Posterior cingulate gyrus (tissue), 11 donors: ENCODE measurements at places on chromosomes 13 and 19.

DNA sequence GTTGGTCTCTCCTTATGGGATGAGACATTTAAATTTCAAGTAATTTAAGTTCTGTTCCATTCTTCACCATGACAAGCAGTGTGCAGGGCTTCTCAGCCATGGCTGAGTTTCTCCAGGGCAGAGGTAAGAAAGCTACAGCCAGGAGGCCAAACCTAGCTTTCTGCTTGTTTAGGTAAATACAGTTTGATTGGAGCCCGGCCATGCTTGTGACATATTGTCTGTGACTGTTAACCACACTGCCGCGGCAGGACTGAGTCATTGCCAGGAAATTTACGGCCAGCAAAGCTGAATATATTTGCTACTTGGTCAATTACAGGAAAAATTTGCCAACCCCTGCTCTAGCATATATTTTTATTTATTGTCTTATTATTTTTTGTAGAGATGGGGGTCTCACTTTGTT, 10.7 kb downstream of the NLRP8 start:
- DNase-seq, result no peak

GRCh38 chr13:94345374-94346195, 133.9 kb downstream of the DCT start:
- no peak for DNase-seq

- no peak for DNase-seq
Measured at GRCh38 chr13:46369506-46370277, 17.4 kb downstream of the RUBCNL start.

DNA sequence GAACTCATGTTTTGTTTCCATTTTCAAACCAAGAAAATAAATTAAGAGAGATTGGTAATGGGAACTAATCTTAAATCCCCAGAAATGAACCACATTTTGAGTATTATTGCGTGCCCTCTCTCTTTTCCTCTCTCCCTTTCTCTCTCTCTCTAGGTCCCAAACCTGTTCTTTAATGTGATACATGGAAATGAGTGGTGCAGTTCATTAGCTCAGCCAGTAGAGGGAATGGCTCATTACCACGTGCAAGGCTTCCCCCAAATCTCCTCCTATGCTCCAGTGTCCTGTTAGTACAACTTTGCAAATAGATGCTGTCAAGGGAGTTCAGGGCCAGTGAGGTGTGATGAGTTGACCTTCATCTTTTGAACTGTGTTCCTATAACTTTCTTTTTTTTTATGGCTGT, 178.4 kb downstream of the FGF9 start:
- DNase-seq, result no peak

DNA sequence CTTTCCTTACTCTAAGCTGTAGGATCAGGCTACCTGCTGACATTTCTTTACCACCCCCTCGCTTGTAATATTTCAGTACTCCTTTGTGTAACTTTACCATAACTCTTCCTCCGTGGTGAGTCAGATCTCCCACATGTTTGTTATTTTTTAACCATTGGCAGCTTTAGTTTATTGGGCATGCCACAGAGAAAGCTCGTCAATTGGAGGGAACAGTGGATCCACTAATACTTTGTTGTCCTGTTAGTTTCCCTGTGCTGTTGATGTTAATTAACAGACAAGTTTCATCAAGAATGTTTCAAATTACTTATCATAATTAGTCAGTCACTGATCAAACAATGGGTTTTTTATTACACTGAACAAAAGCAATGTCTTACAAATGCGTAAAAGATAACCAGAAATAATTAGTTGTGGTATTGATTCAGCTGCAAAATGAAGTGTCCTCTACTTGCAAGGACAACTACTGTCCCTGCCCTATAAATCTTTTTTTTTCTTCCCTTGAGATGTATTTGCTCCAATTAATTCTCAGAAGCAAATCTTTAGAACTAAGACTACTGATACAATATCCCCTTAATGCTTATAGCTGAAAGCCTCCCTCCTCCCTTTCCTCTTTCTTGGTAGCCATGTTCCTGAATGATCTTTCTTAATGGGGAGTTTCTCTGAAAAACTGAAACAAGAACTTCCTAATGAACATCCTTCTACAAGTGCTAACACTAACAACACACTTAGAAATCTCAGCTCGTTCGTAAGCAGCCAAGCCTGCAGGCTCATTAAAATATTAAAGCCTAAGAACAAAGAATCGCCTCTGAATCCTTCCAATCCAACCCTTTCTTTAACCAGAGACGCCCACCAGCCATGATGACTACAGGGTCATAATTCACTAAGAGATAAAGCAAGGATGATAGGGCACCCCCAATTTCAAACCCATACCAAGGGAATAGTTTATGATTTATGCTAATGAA, 22.2 kb downstream of the EFNB2 start:
- no peak for DNase-seq

DNA sequence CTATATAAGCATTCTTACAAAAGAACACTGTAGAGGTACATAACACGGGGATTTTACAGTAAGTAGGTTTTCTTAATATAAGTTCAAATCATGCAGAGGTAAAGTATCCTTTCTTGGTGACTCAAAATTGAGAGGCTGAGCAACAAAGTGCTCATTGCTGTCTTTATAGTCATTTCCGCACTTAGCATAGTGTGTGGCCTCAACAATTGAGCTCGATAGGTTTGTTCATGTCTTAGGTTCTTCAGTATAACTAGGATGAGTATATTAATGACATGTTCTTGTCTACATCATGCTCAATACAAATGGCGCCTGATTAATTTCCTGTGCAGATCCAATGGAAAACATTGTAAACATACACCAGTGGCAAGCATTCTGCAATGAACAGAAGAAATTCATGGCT, 1.4 kb downstream of the WDFY2 start:
- no peak for DNase-seq

- DNase-seq, result no peak
Measured at GRCh38 chr13:29551214-29551613, 44.3 kb downstream of the SLC7A1 start.

GRCh38 chr13:33817513-33817900, 442 bp upstream of the RFC3 start:
- DNase-seq, result no peak

GRCh38 chr13:104270731-104271130, 1204.5 kb upstream of the SLC10A2 start:
- no peak for DNase-seq

GRCh38 chr19:10226376-10227025, 4.6 kb downstream of the S1PR2 start:
- no peak for DNase-seq

DNA sequence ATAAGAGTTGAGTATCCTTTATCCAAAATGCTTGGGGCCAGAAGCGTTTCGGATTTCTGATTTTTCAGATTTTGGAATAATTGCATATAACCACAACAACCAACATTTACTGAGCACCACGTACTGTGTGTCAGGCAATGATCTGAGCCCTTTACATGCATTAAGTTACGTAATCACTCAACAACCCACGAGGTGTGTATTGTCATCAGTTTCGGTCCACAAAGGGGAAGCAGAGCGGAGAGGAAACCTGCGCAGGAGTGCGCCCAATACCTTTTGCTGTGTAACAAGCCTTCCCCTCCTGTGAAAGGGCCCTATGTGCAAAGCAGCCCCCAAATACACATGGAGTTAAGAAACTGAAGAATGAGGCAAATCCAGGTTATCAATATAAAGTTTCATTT, 20.7 kb upstream of the NLRP12 start:
- no peak for DNase-seq

GRCh38 chr19:46935066-46935663, 74.4 kb downstream of the ARHGAP35 start:
- no peak for DNase-seq

DNA sequence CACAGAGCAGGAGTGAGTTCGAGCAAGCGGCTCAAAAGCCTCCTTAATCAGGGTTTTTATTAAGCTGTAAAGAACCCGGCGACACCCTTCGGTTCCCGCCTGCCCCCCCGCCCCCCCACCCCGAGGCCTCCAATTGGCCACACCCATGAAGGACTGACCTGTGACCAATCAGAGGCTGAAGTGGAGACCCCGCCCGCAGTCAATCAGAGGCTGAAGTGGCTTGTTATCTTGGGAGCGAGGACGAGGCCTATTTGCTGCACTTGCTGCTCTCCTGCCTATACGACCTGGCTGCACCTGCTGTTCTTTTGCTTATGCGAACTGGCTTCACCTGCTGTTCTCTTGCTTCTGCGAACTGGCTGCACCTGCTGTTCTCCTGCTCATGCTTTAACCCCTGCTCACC, 844.9 kb downstream of the OLFM4 start:
- no peak for DNase-seq

DNA sequence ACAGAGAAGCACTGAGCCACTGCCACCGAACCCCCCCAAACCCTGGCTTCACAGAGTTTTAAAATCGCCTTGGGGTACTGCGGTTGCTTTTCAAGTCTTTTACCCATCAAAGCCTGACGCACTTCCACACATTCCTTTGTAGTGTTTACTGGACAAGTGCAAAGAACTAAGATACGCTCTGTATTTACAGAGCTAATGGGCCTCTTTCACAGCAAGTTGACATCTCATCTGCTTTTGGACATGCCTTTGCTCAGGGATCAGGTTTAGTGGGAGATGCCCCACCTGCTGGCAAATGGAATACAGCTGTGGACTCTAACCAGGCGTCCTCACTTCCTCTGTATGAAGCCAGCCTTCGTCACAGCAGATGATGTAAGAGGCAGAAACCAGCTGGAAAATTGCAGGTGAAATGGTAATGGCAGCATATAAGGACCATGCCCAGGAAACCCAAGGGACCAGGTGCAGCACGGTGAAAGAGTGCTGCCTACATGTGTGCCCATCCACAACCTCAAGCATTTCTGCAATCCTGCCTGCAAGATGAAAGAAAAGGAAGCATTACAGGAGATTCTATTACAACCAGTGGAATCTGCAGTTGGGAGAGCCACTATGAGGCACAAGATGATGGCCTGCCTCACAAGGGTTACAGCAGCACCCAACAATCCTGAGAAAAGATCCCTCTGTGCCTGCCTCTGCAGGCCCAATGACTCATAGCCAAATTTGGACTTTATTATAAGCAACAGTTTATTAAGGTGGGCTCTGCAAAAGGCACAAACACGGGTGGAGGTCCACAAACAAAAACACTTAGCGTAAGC, 34.7 kb downstream of the BRD4 start:
- no peak for DNase-seq

DNA sequence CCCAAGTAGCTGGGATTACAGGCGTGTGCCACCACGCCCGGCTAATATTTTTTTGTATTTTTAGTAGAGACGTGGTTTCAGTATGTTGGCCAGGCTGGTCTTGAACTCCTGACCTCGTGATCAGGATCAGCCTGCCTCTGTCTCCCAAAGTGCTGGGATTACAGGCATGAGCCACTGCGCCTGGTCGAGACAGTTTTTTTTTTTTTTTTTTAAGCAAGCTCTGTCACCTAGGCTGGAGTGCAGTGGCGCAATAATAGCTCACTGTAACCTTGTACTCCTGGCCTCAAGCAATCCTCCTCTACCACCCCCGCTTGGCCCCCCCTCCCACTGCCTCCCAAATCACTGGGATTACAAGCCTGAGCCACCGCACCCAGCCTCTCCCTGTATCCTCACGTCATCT, 6.4 kb upstream of the MAP2K7 start:
- DNase-seq, result no peak

- peak; percentile 55 for DNase-seq
Measured at GRCh38 chr19:42327381-42327780, 1.9 kb downstream of the MEGF8 start.

DNA sequence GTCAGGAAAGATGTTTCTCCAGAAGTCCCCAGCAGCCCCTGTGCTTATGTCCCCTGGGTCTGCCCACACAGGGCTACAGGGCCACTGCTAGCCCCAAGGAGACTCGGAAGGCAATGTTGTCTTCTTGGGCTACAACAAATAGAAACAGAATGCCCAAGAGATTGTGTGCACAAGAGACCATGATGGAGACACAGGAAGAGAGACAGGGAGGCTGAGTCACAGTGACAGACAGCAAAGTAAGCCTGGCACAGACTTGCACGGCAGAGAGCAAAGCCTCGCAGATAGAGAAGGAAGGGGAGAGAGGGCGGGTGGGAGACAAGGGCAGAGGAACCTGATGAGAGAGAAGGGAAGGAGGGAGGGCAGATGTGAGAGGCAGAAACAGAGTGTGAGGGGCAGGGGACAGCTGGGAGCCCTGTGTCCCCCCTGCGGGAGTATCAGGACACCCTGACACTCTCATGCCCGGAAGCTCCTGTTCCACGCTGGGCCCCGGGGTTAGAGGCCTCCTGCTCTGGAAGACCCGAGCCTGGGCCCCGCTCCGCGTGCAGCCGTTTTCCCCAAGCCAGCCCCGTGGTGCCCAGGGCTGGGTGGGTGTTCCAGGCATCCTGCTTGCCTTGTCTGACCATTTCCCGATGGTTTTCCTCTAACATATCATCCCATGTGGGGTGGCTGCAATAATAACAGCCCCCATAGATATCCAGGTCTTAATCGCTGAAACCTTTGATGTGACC, 2.7 kb upstream of the PLA2G4C start:
- DNase-seq, result no peak

GRCh38 chr19:10699650-10700335, 1.4 kb upstream of the QTRT1 start:
- DNase-seq, result no peak

- no peak for DNase-seq
Measured at GRCh38 chr13:36059321-36059720, 71.9 kb downstream of the DCLK1 start.

DNA sequence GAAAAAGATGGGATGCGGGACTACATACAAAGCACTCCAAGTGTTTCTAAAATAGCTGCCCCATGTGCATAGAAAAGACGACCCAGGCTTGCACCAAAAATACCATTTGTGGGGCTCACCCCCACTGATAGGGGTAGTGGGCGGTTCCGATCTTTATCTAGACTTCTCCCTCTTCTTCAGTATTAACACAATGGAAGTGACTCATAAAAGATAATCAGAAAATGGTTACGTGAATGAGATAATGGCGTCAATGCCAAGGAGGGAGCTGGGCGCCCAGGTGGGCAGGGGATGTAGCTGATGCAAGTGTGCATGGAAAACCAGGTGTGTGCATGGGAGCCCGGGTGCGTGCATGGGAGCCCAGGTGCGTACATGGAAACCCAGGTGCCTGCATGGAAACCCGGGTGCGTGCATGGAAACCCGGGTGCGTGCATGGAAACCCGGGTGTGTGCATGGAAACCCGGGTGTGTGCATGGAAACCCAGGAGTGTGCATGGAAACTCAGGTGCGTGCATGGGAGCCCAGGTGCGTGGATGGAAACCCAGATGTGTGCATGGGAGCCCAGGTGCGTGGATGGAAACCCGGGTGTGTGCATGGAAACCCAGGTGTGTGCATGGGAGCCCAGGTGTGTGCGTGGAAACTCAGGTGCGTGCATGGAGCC, 32.7 kb downstream of the LAMP1 start:
- no peak for DNase-seq

GRCh38 chr19:58035863-58036262, 2.0 kb downstream of the ZSCAN1 start:
- peak; percentile 61 for DNase-seq

DNA sequence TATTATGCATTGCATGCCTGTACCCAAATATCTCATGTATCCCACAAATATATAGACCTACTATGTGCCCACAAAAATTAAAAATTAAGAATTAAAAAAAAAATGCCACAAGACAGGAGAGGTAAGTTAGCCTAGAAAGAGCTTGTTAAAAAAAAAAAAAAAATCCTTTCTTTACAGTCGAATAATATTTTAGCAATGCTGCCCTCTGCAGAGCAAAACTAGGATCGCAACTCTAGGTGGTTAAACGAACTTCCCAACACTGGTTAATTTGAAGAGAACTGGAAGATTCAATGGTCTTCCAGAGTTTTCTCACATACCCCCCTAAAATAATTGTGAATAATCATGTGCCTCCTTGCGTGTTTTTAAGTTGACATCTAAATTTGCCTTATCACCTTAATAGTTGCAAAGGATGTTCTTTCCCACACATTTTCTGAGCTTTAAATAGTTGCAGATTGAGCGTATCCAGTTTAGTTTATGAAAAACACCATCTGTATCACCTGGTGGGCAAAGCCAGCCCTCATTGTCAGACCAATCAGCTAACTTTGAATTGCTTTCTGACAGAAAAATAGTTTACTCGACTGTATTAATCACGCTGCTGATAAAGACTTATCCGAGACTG, 47.4 kb upstream of the RCBTB2 start:
- DNase-seq, result no peak
